ENCODE measurements at places on chromosomes 12 and 14.

- no peak for DNase-seq
Observed at GRCh38 chr14:61107869-61108493, 126.9 kb downstream of the SLC38A6 start.

DNA sequence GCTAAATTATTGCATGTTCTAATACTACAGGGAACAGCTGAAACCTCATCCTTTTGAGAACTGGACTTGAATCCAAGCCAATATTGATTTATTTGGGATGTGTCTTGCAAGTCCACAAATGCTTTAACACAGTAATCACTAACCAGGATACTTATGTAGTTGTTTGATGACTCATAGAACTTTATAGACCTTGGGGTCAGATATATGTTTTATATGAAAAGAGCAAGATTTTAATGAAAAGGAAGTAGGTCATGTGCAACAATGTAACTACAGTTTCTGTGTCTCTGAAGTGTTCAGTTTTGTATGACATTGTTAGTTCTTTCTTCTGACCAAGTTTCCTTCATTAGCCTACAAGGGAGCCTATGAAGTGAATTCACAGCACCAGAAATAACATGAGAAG is 352.0 kb downstream of the ZFP36L1 start:
- no peak for DNase-seq

GRCh38 chr12:103640831-103641230 is 53.8 kb downstream of the STAB2 start:
- DNase-seq = no peak

GRCh38 chr12:110262442-110263388 is 18.3 kb upstream of the ATP2A2 start:
- peak; percentile 54 for DNase-seq
